ENCODE measurements at places on chromosomes 6 and 20.

DNA sequence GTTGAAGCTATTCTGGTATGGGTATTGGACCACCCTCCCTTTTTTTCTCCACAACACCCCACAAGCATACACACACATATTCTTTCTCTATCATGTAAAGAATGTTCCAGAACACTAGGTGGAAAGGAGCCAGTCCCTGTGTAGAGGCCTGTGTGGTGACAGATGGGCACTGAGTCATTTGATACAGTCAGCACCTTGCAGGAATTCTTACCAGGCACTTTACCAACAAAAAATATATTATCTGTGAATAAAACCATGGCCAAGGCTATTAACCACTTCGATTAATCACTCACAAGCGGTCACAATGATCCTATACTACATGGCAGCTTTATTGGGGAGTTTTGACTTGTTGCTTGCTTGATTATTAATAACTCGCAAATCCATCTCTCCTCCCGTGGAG is 149.5 kb downstream of the BFSP1 start:
- DNase-seq: no peak

DNA sequence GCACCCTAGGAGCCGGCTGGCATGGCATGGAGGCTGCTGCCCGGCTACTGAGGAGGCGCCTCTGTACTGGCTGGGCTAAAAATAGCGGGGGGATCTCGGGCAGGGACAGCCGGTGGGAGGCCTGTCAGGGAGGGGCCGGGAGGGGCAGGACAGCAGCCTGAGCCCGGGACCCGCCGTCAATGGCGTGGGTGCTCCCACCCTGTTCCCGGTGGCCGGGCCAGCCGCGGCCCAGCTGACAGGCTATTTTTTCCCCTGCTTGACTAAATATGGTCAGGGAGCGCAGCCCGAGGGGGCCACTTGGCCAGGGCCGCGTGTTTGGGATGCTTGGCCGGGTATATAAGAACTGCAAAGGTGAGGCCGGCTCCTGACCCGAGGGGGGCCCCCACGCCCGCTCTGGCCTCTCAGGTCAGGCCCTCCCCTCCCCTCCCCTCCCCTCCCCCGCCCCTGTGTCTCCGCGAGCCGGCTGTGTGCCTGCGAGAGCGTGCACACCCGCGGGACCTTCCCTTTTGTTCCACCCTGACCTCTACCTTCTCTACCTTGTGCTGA is 74.4 kb upstream of the GATA5 start:
- no peak for DNase-seq

DNA sequence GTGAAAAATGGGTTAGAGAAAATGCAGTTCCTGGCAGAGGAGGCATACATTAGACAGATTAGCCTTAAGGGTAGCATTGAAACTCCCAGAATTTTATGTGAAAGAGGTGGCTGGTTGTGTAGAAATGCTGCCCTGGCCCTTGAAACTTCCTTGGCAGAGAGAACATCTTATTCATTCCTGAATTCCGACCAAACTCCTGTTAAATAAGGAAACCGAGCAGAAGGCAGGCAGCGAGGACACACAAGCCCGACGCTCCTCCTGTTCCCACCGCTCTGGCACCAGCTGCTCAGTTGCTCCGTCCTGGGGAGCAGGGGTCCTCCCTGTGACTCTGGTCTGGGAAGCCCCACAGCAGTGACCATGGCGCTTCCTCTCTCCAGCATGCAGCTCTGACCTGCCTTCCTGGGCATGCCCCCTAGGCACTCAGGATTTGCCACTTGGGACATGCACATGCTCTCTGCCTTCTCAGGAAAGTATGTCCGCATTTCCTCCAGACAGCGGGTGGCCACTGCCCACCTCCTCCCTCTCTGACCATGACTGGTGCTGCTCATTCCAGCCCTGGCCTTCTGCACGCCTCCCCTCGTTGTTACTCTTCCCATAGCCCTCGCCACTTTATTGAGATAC is 35.2 kb upstream of the CLDN20 start:
- DNase-seq: no peak

- DNase-seq: no peak
Observed at GRCh38 chr6:74519163-74519562, 686.7 kb downstream of the COL12A1 start.

- DNase-seq: no peak
Observed at GRCh38 chr20:44024820-44025580, 110.3 kb downstream of the TOX2 start.

DNA sequence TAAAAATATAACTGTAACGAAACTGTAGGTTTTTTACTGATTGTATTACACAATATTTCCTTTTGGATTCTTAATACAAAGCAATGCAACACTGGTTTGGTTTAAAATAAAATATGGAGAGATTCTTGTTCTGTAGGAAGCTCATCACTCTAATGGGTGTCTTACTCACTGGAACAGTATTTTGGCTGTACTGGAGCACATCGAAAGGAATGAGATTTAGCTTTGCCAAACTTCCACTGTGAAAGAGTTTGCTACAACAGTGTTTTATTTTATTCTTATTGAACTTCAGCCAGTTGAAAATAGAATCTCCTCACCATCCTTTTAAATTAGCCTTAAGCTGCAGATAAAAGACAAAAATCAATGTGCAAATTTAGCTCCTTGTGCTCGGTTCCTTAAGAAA is 230.7 kb upstream of the QKI start:
- DNase-seq: no peak

DNA sequence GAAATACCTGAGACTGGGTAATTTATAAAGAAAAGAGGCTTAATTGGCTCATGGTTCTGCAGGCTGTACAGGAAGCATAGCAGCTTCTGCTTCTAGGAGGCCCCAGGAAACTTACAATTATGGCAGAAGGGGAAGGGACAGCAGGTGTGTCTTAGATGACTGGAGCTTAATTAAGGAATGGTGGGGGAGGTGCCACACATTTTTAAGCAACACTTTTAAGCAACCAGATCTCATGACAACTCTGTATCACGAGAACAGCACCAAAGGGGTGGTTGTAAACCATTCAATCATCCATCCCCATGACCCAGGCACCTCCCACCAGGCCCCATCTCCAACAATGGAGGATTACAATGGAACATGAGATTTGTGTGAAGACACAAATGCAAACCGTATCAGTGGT is 26.9 kb downstream of the FIG4 start:
- peak; percentile 39 for DNase-seq

DNA sequence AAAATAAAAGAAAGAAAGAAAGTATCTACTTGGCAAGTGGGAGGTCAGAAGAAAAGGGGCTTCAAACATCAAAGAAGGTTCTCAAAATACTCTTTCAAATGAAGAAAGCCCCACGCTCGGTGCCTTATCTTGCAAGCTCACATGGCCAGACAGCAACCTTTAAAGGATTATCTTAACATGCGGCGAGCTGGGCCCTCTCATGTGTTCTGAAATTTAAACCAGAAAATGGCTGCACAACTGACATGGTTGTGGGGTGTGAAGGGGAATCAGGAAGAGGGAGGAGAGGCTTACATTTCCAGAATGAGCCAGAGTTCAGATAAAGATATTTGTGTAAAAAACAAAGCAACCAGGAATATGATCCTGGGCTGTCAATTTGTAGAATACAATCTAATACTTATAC is 363.1 kb downstream of the PRKN start:
- DNase-seq: no peak

GRCh38 chr6:38080889-38081288 is 261.4 kb downstream of the ZFAND3 start:
- no peak for DNase-seq

DNA sequence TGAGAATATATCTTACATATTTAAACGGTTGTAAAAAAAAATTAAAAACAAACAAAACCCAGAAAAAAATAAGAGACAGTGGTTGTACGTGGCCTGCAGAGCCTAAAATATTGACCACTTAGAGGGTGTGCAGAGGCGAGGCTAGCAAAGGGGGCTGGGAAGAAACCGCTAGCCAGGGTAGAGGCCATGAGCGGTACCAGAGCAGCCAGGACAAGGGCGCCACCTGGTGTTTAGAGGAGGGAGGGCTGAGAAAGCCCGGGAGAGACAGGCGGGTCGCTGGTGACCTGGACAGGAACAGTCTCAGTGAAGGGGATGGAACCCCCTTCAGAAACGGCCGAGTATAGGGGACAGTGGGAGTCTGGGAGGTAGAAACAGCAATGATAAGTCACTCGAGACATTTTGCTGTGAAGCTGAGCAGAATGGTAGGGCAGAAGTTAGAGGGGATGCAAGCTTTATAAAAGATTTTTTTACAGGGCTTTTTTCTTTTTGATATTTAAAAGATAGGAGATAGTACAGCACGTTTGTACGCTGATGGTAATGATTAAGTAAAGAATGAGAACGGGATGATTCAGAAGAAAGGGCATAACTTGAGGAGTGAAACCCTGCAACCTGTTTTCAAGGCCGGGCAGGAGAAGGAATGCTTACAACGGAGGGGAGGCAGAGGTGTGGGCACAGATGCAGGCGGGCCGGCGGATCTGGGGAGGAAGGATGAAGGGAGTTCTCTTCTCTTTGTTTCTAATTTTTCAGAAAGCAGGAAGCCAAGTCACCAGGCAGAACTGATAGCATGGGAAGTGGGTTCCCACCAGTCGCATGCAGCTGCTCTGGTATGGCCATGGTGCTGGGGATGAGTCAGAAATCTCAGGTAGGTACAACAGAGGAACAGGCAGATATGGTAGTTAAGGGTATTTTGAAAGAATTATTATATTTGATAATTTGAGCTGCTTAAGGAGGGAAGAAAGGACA is 76.2 kb downstream of the FAM229B start:
- no peak for DNase-seq

- DNase-seq: no peak
Observed at GRCh38 chr6:16966791-16967469, 134.9 kb upstream of the STMND1 start.

All from NCI-H1436 treated with DMSO at 0.1 percent for 48 hours (cell line).